NCI-H2029 (cell line): ENCODE measurements at places on chromosomes 7 and 10.
A peak's percentile ranks its signal among the peaks of the same experiment; 100 is the strongest.

DNA sequence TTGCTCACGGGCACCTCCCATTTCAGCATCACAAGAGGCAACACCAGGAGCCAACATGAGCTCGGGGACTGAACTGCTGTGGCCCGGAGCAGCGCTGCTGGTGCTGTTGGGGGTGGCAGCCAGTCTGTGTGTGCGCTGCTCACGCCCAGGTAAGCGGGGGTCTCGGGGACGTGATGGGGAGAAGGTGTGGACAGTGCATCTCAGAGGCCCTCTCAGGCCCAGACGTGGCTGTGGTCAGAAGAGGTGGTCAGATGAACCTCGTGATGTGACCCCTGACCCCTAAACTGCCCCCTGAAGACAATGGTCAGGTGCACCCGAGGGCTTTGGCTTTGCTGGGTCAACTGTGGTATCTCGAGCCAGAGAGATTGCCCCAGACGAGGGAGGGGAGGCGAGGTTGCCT, 6.1 kb downstream of the LAT2 start:
- no peak for DNase-seq

DNA sequence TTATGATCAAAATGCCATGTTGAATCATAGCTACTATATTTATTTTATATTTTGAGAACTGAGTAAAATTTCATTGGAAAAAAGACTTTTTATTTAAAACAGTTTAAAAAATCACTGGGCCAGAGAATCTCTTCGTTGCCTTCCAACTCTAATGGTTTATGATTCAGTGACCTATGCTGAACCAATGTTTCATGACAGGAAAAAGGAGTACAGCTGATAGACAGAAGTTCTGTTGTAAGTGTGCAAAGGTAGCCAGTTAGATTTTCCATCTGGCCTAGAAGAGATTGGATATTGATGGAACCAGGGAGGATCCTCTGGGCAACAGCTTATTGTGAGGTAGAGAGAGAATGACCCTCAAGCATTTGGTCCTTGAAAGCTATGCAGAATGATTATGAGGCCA, 745.8 kb downstream of the SUGCT start:
- no peak for DNase-seq

- no peak for DNase-seq
Measured at GRCh38 chr10:47409171-47409865, 25.2 kb upstream of the ZNF488 start.

GRCh38 chr10:14673189-14673861, 101.4 kb downstream of the FAM107B start:
- DNase-seq: no peak

DNA sequence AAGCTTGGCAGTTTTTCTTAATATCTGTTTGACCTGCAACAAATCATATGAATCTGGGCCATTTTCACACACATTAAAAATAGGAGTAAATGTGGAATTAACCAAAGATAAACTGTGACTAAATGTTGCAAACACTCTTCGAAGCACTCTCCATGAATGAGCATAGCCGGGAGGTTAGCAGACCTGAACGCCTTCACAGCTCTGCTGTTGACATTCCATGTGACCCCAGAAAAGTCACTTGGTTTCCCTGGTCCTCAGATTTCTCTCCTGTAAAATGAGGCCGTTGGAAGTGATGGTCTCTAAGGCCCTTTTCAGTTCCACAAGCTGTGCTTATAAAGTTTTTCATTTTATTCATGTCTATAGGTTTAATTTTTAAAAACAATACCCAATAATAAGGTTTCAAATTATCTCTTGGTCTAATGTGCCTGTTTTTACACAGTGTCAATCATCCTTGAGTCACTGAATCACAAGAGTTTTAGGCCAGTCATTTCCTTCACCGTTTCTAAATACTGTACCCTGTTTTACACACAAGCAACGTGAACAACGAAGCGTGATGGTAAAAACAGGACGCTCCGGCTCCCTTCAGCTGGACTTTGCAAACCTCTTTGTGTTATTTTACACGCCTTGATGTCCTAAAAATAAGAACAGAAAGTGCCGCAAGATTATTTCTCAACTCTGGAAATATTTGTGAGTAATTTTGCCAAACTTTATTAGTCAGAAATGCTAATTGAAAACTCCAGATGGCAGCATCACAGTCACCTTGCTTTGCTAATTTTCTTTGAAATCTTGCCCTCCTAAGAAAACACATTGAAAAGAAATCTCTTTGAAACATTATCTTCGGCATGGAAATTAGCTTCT, 38.6 kb upstream of the MET start:
- DNase-seq: no peak

GRCh38 chr7:78427209-78427608, 628.6 kb downstream of the PHTF2 start:
- DNase-seq: no peak

GRCh38 chr10:48700493-48700892, 15.8 kb downstream of the WDFY4 start:
- DNase-seq: no peak

DNA sequence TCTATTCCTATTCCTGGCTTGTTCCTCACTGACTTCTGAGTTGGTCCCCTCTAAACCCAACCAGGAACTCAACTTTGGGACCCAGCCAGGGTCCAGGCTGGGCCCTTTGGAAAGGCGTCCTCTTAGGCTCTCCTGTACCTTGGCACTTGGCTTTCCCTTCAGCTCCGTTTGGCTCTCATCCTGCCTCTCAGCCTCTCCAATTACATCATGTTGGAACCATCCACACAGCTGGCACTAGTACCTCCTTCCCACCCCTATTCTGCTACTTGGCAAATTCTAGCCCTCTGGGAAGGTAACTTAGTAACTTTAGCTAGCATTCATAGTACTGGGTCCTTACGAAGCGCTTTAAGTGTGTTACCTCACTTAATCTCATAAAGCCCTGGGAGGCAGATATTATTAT, 205.3 kb upstream of the HABP2 start:
- no peak for DNase-seq

DNA sequence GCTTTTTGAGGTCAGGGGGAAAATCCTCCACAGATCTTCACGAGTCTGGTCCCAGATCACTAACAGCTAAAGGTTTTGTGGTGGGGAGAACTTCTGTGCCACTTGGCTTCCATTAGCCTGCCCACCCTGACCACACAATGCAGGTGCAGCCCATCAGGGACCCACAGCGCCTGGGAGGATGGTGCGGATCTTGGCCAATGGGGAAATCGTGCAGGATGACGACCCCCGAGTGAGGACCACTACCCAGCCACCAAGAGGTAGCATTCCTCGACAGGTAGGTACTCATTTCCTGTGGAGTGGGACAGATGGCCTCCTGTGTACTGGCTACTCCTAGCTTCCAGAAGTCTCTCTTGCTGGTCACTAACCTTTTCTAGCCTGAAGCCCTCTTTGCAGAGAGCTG, 1.5 kb downstream of the FAM241B start:
- DNase-seq: no peak

DNA sequence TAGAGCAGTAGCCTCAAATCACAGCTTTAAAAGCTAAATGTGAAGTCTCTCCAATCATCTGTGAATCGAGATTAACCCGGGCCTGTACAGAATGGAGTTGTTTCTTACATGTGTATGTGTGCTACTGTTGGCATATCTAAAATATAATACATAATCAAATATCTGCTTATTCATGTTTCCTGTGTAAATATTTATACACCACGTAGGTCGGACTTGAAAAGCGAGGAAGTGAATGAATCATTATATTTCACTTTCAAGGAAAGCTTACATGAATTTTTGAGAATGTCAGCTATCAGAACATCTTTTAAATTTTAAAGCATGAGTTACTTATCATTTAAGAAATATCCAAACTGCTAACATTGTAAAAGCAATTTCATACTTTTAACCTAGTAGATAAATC, 233.3 kb downstream of the SLC25A13 start:
- peak; percentile 24 for DNase-seq

GRCh38 chr7:115306586-115306985, 384.7 kb downstream of the MDFIC start:
- no peak for DNase-seq

DNA sequence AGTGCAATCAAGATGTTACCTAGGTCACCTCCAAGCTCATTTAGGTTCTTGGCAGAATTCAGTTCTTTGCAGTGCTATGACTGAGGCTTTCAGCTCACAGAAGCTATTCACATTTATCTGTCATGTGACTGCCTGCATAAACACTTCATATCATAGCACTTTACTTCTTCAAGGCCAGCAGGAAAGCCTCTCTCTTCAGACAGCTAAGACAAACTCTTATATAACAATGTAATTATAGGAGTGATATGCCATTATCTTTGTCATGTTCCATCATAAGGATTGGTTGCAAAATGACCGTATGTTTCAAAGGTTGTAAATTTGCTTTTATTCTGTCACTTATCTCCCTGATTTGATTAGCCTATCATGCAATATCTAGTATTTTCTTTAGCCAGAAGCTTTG, 78.8 kb upstream of the TMEM196 start:
- DNase-seq: peak; percentile 55

DNA sequence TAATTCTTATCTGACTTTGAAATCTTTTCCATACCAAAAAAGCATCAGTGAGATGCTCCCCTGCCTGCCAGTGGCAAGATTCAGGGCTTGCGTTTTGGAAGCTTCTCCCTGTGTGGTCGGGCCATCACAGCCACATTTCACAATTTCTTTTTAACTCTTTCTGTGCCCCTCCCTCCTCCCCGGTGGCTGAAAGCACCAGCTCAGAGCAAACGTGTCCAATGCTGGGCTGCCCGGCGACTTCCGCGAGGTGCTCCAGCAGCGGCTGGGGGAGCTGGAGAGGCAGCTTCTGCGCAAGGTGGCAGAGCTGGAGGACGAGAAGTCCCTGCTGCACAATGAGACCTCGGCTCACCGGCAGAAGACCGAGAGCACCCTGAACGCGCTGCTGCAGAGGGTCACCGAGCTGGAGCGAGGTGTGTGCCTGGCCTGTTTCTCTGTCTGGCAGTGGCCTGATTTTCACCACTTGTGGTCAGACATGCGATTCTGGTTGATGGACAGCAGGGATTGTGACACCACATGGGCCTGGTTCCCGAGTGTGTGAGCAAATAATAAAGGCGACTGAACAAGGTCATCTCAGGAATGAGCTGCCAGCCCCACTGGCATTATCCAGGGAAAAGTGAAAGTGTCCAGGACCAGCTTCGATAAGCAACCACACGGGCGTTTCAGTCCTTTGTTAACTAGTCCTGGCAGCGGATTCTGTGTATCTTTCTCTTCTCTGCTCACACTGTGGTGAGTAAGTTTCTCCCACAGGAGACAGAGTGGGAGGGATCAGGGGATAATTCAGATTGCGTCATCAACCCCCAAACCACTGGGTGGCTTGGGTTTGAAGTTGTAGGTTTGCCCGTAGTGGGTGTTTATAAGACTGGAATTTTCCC, 2.6 kb downstream of the NPTX2 start:
- DNase-seq: peak; percentile 62

DNA sequence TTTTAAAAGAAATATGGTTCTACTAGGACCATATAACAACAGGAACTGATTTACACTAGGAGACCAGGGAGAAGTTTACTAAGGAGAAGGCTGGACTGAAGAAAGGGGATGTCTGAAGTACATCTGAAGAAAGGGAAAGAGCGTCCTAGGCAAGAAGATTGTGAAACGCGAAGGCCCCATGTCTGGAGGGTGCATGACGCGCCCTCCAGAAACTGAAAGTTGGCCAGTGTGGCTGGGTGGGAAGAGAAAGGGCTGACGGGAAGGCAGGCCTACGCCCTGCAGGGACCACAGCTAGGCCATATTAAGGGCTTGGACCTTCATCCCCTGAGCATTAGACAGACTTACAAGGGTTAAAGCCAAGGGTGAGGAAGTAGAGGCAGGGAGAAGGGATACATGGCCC, 158.0 kb downstream of the TRIL start:
- DNase-seq: no peak

GRCh38 chr10:94098896-94099295, 105.2 kb downstream of the PLCE1 start:
- no peak for DNase-seq

- no peak for DNase-seq
Measured at GRCh38 chr7:68433462-68434070, 1164.7 kb upstream of the AUTS2 start.

- DNase-seq: no peak
Measured at GRCh38 chr7:117098457-117098856, 145.2 kb downstream of the ST7 start.

GRCh38 chr7:23117841-23118240, 12.3 kb downstream of the KLHL7 start:
- no peak for DNase-seq

DNA sequence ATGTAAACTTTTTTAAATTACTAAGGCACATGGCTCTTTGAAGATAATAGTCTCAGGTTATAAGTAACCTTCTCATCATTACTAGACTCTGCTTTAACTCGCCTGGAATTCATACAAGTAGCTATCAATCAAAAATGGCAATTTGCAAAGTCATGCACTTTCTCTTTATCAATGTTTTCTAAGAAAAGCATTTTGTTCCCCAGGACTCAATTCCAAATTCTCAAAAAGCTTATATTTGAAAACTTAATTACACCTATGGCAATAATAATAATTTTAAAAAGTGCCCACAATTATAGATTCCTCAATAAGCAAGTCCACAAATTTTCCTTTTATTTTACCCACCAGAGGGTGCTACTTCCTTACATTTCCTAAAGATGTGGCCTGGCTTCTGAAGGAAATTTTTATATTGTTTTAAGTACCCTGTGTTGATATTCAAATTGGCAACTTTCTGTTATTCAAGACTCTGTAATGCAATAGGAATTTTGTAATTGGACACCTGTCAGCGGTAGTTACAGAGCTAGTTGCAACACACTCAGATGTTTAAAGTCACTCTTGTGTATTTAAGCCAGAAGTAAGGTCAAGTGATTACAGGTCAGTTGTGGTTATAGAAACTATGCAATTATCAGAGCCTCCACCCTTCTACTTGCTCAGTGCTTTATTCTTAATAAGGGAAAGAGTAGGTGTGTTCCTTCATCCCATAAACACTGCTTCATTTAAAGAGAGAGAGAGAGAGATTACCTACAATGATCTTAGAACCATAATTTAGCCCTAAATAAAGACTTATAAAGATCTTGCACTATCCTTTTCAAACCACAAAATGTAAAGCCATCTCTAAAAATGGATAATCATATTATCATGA, 47.1 kb upstream of the HYAL4 start:
- peak; percentile 55 for DNase-seq

GRCh38 chr7:122014697-122015096, 129.4 kb downstream of the AASS start:
- DNase-seq: no peak

- no peak for DNase-seq
Measured at GRCh38 chr7:128951296-128951695, 13.6 kb downstream of the IRF5 start.

DNA sequence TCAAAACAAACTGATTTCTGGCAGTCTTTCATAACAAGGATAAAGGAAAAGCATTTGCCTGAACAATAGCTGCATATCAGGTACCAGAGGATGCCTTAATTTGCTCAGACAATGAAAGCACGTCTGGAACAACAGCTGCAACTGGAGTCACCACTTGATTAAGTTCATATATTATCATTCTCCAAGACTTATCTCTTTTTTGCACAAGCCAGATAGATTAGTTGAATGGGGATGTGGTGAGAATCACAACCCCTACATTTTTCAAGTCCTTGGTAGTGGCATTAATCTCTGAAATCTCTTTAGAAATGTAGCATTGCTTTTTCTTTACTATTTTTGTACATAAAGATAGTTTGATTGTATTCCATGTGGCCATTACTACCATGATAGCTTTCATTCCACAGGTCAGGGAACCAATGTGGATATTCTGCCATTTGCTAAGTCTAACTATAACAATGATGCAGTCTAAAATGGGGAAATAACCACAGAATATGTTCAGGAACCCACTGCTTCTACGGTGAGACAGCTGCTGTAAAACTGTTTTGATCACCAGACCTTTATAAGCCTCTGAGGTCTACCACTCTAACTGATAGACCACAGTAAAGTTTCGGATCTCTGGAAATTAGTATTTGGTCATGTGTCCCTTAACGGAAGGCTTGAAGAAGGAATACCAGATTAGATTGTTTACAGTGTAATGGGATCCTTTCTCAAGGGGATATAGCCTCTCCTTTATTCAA, 1176.2 kb downstream of the DNAJB9 start:
- DNase-seq: no peak
